ENCODE measurements at places on chromosomes 3 and 15.
A peak's percentile ranks its signal among the peaks of the same experiment; 100 is the strongest.

DNA sequence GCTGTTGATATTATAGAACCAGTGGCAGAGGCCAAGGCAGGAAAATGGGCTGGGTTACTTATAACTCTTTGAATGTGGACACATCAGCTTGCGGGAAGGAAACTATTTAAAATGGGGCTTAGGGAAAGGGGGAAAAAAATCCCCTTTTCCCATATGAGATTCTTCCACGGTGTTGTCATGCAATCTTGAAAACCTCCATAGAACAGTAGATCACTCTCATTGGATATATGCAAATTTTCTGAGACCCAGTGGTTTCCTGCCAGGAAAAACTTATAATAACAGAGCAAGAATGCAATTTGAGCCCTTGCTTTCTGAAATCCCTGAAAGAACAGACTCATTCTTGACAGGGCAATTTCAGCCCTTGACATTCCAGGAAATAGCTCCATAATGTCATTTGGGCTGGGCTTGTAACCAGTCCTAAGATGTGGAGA, 31.1 kb downstream of the TMEM212 start:
- DNase-seq = peak; percentile 58

DNA sequence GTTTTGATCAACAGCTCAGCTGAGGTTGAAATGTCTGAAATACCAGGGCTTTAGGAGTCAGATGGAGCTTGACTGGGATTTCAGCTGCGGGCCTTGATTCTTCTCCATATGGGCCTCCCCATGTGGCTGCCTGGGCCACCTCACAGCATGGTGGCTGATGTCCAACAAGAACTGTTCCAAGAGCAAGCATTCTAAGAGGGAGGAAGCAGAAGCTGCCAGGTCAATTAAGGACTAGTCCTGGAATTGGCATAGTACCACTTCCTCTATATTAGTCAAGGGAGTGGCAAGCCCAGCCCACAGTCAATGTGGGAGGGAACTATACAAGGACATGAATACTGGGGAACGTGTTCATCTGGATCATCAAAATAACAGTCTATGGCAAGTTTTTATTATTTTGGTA, 181.7 kb upstream of the ANKRD28 start:
- no peak for DNase-seq

GRCh38 chr15:83616840-83617239, 37.1 kb upstream of the ADAMTSL3 start:
- no peak for DNase-seq

DNA sequence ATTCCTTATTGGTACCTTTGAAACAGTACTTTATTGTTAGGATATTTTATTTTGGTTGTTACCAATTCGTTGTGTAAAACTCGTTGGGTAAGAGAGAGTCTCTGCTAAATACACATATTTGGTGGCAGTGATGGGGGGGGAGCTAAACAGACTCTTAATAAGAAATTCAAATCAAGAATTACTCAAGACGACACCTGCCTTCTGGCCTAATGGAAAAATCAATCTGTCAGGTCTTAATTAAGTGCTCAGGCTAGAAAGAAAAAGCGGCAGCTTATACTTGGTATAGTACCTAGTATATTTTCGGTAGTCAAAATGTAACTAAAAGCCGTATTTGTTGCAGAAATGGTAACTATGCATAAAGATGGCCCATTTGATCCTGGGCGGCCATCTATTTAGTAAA, 18.2 kb downstream of the FOXP1 start:
- DNase-seq = no peak

GRCh38 chr3:112598731-112599130, 36.9 kb downstream of the SLC35A5 start:
- no peak for DNase-seq

DNA sequence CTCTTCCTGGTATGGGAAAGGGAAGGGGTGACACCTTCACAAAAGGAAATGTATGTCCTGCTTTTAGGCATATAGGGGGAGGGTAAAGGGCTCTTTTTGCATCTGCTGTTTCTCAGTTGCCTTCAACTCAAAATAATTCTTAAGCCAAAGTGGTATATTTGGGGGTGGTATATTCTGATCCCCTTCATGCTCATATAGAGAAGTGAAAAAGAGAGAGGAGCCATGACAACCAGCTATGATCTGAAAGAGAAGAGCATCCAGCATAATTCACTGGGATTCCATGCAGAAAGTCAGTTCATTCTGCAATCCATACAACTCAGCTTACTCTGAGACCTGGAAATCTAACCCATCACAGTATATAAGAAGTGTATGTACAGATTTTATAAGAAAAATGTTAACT, 22.3 kb downstream of the DENND6A start:
- no peak for DNase-seq

DNA sequence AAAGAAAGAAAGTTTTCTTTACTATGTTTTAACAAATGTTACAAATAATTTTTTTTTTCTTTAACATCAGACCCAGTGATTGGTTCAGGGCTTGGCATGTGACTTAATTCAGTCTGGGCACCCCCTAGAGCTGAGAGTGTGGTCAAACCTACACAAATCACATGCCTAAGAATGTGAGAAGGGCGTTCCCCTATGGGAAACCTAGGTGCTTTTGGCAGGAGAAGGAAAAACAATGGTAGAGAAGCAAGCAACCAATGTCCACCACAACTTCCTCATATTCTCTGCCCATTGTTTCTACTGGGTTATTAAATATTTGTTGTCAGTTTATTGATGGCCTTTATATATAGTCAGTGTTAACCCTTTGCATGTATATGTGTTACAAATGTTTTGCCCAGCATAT, 21.4 kb upstream of the PIAS1 start:
- DNase-seq = no peak

- no peak for DNase-seq
These were observed 45.5 kb downstream of the SSUH2 start for GRCh38 chr3:8599146-8599545.

DNA sequence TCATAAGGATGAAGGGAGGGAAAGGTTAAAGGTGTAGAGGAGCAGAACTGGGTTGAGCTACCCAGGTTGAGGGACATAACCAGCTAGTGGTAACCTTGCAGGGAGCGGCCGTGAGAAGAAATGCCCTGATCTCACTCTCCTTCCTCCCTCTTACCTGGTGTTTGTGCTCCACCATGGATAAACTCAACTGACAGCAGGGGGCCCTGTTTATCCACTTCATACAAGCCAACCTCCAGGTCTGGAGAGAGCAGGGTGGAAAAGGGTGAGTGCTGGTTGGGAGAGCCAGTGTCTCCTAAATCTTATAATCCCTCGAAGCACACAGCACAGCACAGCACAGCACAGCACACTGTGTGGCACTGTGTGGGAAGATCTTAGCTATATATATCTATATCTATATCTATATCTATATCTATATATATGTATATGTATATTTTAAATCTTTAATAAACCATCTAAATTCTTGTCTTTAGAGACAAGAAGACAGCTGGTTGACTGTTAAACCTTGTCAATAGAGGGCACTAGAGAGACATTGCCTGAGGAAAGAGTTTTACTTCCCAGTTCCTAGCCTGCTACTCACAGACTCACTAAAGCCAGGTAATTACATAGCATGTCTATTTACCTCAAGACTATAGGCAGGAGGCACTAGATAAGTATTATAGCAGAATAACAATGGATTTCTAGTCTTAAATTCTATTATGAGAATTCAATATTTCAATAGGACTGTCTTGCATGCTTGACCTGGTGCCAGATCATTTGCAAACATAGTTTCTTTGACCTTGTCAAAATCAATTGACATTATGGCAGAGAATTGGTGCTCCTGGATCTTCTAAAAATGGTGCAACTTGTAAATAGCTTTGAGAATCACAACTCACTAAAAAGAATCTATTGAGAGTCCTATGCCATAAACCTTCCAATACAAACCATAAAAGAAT, 21.7 kb upstream of the FMN1 start:
- peak; percentile 16 for DNase-seq

DNA sequence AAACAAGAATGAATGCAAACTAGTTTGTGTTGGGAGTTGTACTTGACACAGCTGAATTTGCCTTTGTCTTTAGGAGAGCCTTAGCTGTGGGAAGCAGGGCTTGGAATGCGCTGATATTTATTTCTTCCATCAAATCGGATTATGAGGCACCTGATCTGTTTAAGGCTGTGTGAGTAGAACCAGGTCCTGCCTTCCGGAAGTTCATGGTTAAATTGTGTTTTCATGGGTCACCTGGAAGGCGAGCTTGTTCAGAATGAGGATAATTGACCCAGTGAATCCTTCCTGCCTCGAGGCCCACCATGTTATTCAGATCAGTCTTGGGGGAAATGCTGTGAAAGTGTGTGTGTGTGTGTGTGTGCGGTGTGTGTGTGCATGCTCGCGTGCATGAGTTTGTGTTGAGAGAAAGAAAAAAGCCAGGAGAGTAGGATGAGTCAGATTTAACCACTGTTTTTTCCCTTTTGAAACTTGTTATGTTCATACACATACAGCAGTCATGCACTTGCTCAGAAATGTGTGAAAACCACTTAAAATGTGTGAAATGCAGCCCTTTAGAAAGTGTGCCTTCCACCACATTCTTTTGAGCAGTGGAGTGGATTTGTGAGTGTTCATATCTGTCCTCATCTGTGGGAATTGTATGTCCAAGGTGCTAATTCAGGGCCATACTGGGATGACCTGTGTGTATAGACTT, 36.7 kb downstream of the SMAD3 start:
- DNase-seq = no peak
